ENCODE measurements at places on chromosomes 4 and X.

DNA sequence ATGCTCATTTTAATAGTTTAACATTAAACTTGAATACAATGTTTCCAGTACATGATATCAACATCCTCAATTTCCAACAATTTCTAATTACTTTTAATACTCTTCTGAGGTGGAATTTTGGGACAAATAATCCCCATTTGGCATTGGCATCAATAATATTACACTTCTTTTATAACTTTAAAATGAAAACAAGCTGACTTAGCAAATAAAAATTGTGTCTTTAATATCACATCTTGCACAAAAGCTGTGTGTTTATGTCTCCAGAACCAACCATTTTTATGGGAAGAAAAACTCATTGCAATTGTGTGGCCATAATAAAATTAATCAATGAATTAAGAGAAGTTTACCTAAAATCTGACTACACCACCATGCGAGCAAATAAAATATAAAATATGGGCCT lies 2552.6 kb downstream of the PCDH7 start:
- DNase-seq: no peak

- DNase-seq: no peak
Observed at GRCh38 chr4:89212666-89213381, 94.8 kb downstream of the GPRIN3 start.

GRCh38 chr4:15526924-15527592 lies 57.4 kb downstream of the CC2D2A start:
- DNase-seq: no peak

DNA sequence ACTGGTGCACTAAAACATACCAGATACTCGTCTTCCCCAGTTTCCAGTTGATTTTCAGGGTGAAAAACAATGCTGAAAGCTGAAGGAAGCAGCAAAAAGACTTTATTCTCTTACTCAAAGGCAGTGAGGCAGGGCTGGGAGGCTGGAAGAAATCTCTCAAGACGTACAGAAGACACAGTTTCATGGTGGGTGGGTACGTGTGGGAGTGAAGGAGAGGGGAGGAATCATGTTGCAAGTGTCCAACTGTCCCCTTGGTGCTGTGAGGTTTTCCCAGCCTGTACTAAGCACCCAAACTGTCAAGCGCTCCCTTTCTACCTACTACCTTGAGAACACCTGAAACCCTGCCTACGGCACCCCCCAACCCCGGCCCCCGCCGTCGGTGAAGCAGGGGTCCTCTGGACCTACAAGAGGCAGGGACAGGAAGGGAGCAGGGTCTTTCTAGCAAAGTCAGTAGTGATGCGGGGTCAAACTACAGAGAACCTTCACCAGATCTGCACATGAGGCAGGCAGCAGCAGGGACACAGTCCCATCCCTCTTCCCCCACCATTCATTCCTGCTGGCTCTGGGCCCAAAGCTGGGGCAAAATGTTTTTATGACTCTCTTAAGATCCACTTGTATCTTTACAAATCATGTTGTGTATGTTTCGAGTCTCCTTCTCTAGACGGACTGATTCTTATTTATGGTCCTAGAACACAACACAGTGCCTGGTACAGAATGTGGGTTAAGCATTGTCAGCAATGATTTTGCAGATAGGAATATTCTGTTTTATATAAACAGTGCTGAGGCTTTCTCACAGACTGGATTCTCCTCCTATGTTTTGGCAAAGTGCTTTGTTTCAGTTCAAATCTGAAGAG lies 2.4 kb upstream of the SETD7 start:
- DNase-seq: no peak

- DNase-seq: no peak
Observed at GRCh38 chr4:139660568-139661043, 5.0 kb upstream of the MGST2 start.

Measured in adrenal gland (tissue), 19 donors.